ENCODE measurements at places on chromosomes 13 and 19. TPM values are rescaled to one million over a fixed set of nuclear protein-coding genes. Genes with fewer than 3 reads are reported as not detected.

The C19orf85 gene
- total RNA-seq: not detected

The PEAK3 gene
- 0.23 TPM for total RNA-seq

The LRRC25 gene
- 0.16 TPM for total RNA-seq

The VAV1 gene
- 85.0 TPM for total RNA-seq

DNA sequence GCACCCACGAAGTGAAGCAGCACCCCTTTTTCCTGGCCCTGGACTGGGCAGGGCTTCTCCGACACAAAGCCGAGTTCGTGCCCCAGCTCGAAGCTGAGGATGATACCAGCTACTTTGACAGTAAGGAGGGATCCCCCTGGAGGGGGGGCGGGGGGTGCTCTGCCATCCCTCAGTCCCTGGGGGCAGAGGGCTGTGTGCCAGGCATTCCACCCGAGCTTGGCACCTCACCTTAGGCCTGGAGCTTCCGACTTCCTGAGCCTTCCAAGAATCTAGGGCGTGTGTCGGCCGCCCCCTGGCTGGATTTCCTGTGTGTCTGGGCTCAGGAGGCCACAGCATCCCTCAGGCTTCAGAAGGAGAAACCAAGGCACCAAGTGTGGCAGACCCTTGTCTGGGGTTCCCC lies 15.7 kb upstream of the PIK3R2 start:
- DNase-seq: no peak

- DNase-seq: no peak
Observed at GRCh38 chr19:35436477-35437405, 11.3 kb upstream of the FFAR2 start.

DNA sequence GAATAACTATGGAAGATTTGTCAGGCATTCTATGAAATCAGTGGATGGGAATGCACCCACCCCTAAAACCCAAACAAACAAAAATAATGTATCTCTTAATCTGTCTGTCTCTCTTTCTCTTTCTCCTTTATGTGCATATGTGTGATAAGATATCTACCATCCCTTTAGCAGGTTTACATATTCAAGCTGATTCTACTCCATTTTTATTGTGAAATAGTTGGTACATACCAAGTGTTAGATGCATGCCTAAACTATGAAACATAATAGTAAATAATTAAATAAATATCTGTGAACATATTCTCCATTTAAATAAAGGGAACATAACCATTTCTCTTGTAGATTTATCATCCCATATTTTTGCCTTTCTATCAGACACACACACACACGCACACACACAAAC lies 121.8 kb upstream of the PCDH9 start:
- DNase-seq: no peak

GRCh38 chr19:48686088-48686487 lies 9.7 kb upstream of the FUT2 start:
- DNase-seq: no peak

Measured in naive thymus-derived CD8-positive, alpha-beta T cell (primary cell).